ENCODE measurements at places on chromosomes 16 and 17.

GRCh38 chr16:54431041-54431996 is 144.7 kb upstream of the IRX3 start:
- DNase-seq, result no peak

DNA sequence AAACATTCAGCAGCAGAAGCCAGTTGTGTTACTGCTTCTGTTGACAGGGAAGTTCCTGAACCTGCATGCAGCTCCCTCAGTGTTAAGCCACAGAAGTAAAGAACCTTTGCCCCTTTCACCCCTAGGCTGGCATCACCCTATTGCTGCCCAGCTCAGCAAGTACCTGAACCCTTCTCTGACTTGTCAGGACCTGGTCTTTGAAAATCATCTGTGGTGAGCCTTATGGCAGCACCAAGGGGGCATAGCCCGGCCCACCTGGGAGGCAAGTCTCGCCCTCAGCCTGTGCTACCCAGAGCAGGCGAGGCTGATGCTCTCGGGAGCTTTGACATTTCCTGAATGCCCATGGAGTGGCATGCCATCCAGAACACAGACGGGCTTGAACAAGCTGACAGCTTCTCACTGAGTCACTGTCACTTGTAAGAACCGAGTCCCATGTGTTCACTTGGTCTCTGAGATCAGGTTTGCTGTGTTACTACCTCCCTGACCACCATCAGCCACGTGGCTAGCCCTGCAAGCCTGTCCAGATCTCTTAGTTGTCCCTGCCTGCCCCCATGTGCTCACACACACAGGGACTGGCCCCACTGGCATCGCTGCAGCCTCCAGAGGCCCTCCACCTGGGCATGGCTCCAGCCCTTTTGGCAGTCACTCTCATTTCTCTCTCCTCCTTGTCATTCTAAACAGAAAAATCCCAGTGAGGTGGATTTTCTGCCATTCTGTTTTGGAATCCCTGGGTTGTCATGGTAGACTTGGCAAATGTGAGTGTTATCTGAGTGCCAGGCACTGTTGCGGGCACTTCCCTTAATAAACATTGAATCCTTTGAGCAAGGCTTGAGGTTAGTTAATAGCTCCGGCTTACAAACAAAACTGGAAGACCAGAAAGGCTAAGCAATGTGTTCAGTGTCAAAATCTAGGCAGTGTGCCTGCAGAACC is 2.9 kb upstream of the CARMIL2 start:
- no peak for DNase-seq

- DNase-seq, result no peak
Observed at GRCh38 chr17:41153856-41154255, 4.2 kb upstream of the KRTAP4-5 start.

GRCh38 chr17:77146246-77146632 is 5.5 kb downstream of the SEC14L1 start:
- no peak for DNase-seq

GRCh38 chr17:58615768-58616659 is 75.8 kb downstream of the TEX14 start:
- no peak for DNase-seq

- DNase-seq, result no peak
Observed at GRCh38 chr17:64216338-64217248, 46.5 kb downstream of the TEX2 start.
